ENCODE measurements at places on chromosomes 12 and 14. TPM values are rescaled to one million over a fixed set of nuclear protein-coding genes. Genes with fewer than 3 reads are reported as not detected.

GRCh38 chr14:75566321-75566720, 12.1 kb upstream of the FLVCR2 start:
- DNase-seq = no peak
- no peaks in the 10 kb centered on the region for H3K36me3 ChIP-seq
- H3K27me3 ChIP-seq = peaks cover 10% of the 10 kb centered on the region

DNA sequence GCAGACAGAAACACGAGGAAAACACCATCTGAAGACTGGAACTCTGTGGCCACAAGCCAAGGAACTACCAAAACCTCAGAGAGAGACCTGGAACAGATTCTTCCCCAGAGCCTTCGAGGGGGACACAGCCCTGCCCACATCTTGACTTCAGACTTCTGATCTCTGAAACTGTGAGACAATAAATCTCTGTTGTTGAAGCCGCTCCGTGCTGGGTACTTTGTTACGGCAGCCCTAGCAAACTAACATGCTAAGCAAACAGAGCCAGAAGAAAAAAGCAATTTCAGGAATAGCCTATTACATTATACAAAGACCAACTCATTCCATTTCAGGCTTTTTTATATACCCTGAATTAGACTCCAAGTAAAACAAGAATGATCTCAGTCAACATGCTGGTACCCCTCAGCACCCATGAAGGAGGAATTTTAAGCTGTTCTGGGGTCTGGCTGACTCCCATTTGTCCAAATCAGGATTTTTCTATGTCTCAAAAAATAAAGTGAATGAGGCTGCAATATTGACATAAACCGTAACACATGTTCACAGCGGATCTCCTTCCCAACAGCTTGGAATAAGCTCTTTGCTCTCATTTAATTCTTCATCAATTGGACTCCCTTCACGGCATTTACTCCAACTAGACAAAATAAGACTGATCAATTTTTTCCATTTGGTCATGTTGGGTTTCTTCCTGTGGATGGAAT, 190.1 kb downstream of the FOXN3 start:
- H3K4me1 ChIP-seq = peaks cover 16% of the 10 kb centered on the region
- no peak for DNase-seq
- H3K36me3 ChIP-seq = peaks cover 2% of the 10 kb centered on the region
- peak overlapping the region; percentile 60 for H3K27ac ChIP-seq

DNA sequence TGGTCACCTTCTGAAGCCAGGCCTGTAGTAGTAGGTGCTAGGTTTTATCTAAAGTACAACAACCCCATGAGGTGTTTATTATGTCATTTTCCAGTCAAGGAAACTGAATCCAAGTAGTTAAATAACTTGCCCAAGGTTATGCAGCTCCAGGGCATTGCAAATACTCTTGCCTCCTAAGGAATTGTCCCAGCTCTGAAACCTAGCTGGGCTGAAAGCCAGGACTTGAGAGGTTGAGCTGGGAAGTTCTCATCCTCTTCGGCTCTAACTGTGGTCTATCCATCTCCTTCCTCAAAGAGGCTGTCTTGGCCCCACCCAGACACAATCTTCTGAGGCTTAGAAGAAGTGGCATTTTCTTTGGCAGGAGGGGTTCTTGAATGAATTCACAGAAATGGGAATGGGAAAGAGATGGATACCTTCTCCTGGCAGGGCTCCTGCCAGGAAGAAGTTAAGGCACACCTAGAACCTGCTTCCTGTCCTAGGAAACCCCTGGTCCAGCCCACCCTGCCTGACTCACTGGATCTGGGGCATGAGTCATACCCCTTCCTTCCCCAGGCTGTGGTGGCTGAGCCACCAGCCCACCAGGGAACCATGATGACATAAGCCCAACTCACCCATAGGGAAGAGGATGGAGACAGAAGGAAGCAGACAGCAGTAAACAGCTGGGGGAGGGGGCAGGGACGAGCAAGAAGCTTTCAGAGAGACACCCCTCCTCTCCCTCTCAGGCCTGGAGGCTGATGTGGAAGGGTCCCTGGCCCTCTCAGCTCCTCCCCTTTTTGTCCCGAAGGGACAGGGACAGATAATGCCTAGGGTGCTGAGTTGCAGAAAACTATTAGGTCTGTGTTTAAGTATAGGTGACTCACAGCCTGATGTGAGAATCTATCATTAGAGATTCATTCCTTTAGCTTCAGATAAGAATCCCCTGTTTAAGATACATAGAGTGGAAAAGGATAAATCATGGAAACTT, 2.1 kb upstream of the PLEK2 start:
- peaks cover 3% of the 10 kb centered on the region for H3K4me1 ChIP-seq
- no peaks in the 10 kb centered on the region for H3K36me3 ChIP-seq
- H3K4me3 ChIP-seq = no peak overlapping the region
- H3K27ac ChIP-seq = no peak overlapping the region
- no peak for DNase-seq
- no peaks in the 10 kb centered on the region for H3K27me3 ChIP-seq

- H3K27ac ChIP-seq = no peak overlapping the region
- DNase-seq = no peak
- H3K4me3 ChIP-seq = no peak overlapping the region
- H3K27me3 ChIP-seq = peaks cover 37% of the 10 kb centered on the region
- H3K36me3 ChIP-seq = no peaks in the 10 kb centered on the region
- peaks cover 5% of the 10 kb centered on the region for H3K4me1 ChIP-seq
Observed at GRCh38 chr14:94713115-94713514, 56.8 kb downstream of the GSC start.

DNA sequence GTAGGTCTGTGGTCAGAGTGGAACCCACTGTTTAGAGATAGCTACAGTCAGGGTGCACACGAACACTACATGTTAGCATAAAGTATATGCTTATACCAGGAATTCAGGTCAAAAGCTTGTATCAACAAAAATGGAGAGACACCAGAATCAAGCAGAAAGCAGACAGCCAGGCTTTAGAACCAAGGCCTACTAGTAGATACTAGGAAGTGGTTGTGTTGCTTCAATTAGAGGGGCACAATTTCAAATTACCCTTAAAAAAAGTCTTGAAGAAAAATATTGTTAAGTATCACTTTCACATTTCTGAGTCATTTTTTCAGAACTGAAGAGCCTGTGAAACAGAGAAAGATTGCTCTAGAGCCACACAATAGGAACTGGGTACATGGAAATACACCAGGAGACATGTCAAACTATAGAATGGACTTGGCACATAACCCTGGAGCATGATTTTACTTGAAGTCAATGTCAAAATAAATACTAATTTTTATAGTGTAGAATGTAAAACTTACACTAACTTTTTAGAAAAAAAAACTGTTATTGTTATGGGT, 41.6 kb downstream of the LRRC9 start:
- H3K27ac ChIP-seq = no peak overlapping the region
- H3K4me1 ChIP-seq = peaks cover 8% of the 10 kb centered on the region
- no peak overlapping the region for H3K4me3 ChIP-seq
- H3K27me3 ChIP-seq = no peaks in the 10 kb centered on the region

GRCh38 chr12:131137836-131138637, 184.3 kb downstream of the ADGRD1 start:
- no peaks in the 10 kb centered on the region for H3K36me3 ChIP-seq
- no peaks in the 10 kb centered on the region for H3K4me1 ChIP-seq
- no peak overlapping the region for H3K27ac ChIP-seq

DNA sequence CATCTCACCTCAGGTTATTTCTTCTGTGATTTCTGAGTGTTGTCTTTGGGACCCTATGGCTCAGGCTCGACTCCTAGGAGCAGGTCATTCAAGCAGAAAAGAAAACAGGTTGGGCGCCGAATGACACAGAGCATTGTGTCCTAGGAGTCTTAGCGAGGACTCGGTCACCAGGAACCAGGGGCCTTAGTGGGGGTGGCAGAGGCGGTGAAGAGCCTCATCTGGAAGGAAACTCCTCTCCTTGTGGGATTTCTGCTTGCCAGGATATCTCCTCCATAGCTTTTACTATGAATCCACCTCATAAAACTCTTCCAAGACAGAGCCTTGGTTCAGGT, 630 bp downstream of the PLEKHH1 start:
- H3K27ac ChIP-seq = peak overlapping the region; percentile 91
- peaks cover 12% of the 10 kb centered on the region for H3K27me3 ChIP-seq
- H3K4me3 ChIP-seq = peak overlapping the region; percentile 81
- no peaks in the 10 kb centered on the region for H3K36me3 ChIP-seq

DNA sequence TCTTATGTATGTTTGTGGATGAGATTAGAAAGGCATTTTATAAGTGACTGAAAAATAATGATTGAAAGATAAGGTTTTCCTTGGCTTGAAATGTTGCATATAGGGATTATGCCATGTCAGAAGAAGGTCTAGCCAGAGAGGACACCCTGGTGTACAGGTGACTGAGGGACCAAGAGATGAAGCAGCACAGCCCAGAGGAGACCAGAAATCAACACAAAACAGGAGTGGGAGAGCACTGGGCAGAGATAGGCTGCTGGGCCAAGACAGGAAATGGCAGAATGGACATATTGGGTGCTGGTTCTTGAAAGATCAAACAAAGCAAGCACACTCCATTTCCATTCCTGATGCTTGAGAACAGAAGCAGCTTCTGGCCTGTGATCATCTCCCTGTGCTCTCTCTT, 24.4 kb upstream of the FRMD6 start:
- H3K4me1 ChIP-seq = peaks cover 29% of the 10 kb centered on the region
- no peaks in the 10 kb centered on the region for H3K27me3 ChIP-seq
- H3K27ac ChIP-seq = no peak overlapping the region
- H3K36me3 ChIP-seq = no peaks in the 10 kb centered on the region

The PRKD1 gene
- 25.3 TPM for total RNA-seq
